Foreskin fibroblast (primary cell): ENCODE measurements at places on chromosomes 7 and 10.

- DNase-seq: peak; percentile 57
These were observed 125.4 kb downstream of the JAZF1 start for GRCh38 chr7:28055161-28055544.

- DNase-seq: no peak
These were observed 40.0 kb downstream of the SYPL1 start for GRCh38 chr7:106071999-106072714.

GRCh38 chr7:109637428-109637990, 1067.8 kb downstream of the DNAJB9 start:
- DNase-seq: peak; percentile 1

GRCh38 chr7:83452256-83452655, 196.7 kb downstream of the SEMA3E start:
- DNase-seq: no peak

DNA sequence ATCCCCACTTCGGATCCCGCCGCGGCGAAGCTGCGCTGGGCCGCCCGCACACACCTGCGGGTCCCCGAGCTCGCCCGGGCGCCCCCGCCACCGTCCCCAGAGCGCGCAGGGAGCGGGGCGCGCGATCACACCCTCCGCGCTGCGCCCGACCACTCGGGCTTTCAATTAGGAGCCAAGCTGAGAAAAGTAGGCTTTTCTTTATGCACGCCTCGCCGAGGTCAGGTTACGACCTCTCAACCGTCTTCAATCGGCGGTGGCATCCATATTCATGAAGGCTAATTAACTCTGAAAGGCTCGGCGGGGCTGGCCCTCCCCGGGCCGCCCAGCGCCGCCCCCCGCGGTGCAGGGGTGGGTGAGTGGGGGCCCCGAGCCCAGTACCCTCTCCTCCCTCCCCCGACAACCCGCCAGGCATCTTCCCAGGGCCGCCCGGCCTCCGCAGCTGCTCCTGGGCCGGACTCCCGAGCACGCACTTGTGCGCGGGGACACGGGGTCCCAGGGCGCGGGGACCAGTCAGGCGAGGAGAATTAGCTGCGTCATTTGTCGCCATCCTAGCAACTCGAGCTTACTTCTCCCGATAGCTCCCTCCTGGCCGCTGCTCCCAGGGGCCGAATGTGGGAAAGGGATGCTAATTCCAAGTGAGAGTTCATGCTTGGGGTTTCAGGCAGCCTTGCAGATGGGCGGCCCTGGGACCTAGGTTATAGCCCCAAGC, 155.5 kb upstream of the LYZL2 start:
- peak; percentile 62 for DNase-seq

DNA sequence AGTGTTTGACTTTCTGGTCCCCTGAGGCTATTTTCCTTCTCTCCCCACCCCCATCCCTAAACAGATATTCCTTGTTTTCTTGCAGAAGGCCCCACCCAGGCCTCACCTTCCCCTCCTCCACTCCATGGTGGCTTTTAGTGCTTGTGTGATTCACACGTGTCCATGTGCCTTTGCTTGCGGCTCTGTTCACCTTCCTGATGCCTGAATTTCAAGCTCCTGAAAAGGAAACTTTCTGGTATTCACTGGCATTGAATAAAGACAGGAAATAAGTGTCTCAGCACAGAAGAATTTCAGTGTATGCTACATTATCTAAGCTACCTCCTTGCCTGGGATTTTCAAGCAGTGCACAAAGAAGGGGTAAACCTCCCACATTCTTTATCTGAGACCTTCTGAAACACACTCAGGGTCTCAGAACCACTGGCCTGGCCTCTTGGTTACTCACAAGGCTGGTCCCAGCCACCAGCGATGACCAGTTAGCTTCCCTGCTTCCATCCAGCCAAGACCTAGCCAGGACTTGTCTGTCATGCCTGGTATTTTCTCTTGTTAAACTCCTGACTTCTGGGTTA, 17.2 kb upstream of the UBE2H start:
- peak; percentile 38 for DNase-seq

- DNase-seq: no peak
These were observed 141.5 kb upstream of the VWC2 start for GRCh38 chr7:49631960-49632359.

GRCh38 chr10:87605628-87606251, 53.9 kb upstream of the PAPSS2 start:
- DNase-seq: no peak

DNA sequence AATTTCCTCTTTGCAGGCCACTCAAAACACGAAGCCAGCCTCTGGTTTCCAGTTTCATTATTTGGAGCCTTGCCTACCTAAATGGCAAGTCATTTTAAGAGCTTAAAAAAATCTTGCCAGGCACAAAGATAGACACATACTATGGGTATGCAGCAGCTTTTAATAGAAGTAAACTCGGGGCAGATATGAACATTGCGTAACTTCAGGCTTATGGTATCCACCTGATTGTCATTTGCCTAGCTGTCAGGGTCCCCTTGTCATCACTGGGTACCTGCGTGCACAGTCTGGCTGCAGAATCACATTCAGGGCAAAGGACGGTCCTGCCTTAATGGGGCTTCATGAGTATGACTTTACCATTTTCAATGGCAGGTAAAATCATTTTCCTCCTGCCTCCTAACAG, 466.1 kb upstream of the NRP1 start:
- DNase-seq: peak; percentile 61

DNA sequence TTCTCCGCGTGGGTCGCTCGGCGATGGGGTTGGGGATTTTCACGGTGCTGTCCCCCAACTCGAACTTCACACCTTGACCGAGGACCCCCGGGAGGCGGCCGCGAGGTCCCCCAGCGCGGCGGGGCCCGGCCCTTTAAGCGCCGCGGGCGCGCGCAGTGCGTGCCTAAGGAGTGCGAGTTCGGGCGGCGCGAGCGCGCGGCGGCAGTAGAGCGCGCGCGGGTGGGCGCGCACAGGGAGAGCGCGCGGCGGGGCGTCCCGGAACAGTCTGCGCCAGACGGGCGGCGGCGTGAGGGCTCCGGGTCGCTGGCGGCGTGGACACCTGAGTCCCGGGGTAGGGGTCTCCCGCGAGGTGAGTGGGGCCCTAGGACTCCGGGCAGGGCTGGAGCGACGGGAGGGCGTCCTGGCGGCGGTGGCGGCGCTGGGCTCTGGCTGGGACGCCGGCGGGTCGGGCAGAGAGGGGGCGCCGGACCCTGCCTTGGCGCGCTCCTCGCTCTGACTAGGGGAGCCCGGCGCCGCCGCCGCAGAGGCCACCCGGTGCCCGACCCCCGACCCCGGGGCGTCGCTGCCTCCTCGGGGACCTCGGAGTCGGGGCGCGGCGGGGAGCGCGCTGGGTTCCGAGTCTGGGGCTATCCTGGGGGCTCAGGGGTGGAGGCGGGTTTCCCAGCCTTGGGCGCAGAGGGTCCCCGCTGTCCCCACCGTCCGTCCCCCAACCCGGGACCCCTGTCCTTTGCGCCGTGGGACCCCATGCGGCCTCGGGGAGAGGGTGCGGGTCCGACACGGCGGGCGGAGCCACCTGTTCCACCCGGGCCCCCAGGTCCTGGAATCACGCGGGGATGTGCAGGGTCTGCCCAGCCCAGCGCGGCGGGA, at the start of gene PROSER2:
TSS of gene PROSER2 (plus strand) at position 235 of the 867 bp plus-strand sequence. CDS start 28,722 bp downstream, outside the sequence.
- peak; percentile 45 for DNase-seq

- DNase-seq: no peak
These were observed 34.2 kb downstream of the TFPI2 start for GRCh38 chr7:93856323-93856722.

DNA sequence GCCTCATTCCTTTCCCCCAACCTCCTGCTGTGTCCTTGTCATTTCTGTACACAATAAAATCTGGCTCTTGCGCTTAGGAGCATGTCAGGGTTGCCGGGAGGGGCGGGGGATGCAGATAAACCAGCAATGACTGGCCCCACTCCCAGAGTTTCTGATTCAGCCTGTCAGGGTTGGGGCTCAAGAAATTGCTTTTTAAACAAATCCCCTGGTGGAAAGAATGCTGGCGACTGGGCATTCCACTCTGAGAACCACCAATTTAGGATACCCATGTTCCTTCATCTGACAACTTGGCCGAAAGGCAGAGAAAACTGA, 376.4 kb downstream of the TCERG1L start:
- DNase-seq: no peak

GRCh38 chr10:34029455-34029854, 695.0 kb upstream of the NRP1 start:
- DNase-seq: no peak

DNA sequence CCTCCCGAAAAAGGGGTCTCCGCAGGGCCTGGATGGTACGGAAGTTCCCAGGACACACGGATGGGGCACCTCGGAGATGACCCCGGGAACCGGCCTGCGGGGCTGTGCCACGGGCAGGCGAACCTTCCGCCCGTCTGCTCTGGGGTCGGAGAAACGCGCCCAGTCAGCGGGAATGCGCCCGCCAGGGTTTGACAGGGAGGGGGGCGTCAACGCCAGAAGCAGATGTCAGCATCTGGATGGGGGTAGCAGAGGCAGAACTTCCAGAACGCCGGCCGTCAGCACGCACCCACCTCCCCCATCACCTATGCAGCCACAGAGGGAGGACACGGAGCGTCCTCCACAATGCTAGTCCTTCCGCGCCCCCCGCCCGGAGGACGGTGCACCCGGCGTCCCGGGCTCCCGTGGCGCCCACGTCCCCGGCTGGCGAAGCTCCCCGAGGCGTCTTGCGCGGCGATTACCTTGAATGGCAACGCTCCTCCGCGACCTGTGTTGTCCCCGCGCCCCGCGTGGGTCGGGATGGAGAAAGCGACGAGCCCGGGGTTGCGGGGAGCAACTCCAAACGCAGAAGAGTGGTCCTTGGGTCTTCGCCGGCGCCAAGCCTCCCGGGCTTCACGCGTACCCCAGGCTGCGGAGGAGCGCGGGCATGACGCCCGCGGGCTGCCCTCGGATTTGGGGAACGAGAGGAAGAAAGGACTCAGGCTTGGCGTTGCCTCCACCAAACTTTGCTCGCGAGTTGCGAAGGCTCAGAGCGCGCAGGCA, 561 bp downstream of the FGFR2 start:
- peak; percentile 7 for DNase-seq

GRCh38 chr7:74222851-74223710, 13.3 kb downstream of the LAT2 start:
- no peak for DNase-seq
